Lung microvascular endothelial cell (primary cell): ENCODE measurements at places on chromosomes 7 and 10.

DNA sequence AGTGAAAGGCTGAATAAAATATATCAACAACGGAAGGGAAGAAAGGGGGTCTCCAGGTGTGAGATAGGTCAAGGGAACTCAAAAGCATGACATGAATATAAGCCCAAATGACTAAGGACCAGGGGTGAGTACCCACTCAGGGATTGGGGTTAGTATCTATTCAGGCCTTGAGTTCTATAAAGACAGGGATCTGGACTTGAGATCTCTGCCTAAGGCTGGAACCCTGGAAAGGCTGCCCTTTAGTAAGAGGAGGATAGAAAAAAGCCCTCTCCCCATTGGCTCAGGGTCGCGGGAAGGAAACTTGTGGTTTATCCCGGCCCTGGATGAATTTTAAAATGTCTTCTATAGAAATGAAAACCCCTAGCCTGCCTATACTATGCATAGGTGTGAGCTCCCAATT, 2.4 kb upstream of the ITPRIP start:
- peak; percentile 10 for DNase-seq

- DNase-seq: no peak
These were observed 121.6 kb downstream of the KCND2 start for GRCh38 chr7:120394595-120394994.

- DNase-seq: no peak
These were observed 101.9 kb upstream of the HABP2 start for GRCh38 chr10:113450906-113451305.

DNA sequence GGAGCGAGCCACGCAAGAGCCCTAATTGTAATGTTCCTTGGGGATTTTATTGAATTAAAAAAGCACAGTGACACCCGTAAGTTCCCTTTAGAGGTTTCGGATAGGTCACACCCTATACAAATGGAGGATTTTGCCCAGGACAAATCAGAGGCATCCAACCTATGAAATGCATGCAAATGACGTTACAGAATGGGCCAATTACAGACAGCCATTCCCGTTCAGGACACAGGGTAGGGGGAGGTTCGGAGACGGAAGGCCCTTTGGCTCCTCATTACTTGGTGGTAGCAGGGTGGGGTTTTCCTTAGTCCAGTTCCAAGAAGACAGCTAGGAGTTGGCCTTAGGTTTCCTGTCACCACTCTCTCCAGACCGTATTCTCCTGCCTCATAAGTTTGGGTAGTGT, 754.1 kb downstream of the IPMK start:
- DNase-seq: no peak

DNA sequence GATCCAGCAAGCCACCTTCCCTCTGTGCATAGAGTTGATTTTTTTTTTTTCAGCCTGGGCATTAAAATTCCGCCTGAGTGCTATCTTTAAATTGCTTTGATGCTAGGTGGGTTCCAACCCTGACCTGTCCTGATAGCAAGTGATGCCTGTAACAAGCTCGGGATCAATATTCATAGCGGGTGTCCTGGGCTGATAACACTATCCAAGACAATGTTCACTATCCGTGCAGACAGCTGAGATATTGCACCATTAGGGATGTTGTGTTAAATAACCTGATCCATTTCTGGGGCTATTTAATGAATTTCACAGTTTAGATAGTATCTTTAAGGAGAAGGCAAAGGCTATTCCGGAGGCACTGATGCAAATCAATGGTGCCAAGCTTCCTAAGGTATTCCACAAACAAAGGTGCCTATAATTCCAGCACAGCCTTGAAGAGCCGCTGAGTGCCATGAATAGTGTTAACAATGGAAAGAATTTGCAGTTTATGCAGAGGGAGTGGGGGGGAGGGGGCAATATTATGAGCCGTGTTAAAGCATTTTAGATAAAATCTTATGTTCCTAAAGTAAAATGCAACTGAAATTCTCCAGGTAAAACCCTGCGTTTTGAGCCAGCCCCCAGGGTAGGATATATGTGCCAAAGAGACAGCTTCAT, 4.2 kb upstream of the NKX1-2 start:
- DNase-seq: no peak

GRCh38 chr7:77985232-77985973, 186.8 kb downstream of the PHTF2 start:
- no peak for DNase-seq

- DNase-seq: no peak
These were observed 4.2 kb upstream of the IKZF1 start for GRCh38 chr7:50300336-50300735.

GRCh38 chr7:101602484-101603241, 26.4 kb downstream of the MYL10 start:
- DNase-seq: peak; percentile 82
